ENCODE measurements at places on chromosomes 3 and 15.
A peak's percentile ranks its signal among the peaks of the same experiment; 100 is the strongest.

DNA sequence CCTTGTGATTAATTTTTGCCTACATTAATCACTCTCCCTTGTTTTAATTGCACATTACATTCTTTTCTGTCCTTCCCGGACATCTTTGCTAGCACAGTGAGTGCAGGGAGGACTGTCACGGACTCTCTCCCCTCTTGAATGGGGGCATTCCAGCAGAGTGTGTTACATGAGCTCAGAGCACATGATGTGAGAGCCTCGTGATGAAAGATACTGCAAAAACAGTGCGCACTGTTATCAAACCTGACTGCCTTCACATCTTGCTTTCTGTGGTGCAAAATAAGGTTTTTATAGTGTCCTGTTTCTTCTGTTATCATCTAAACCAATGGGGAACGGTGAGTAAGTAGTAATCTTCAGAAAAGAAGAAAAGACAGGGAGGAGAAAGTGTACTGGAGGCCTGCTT lies 167.5 kb downstream of the PGPEP1L start:
- no peak for DNase-seq

DNA sequence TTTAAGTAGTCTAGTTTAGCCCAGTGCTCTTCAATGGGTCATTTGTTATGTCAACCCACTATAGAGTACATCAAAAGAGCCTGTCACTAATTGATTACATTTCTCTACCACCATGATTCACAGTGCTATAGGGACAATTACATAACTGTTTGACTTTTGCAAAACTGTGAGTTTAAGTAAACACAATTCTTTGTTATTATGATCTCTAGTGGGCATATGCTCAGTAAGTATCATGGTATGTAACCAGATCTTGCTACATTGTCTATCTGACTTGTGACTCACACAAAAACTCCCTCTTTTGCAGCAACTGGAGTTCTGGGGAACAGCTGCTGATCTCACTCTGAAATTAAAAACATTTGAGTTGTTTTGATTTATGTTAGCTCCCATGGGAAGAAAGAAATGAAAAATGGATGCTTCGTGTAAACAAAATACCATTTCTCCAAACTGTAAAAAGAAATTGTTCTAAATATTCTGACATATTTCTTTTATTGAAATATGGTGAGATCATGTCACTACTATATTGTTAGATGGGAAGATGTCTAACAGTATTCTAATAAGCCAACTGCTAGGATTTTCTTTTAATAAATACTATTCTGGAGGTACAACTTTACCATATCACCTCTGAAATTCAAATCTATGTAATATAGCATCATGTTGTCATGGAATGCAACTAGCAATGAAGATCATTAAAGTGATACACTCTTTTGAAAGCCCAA lies 470.4 kb downstream of the ROBO1 start:
- no peak for DNase-seq

DNA sequence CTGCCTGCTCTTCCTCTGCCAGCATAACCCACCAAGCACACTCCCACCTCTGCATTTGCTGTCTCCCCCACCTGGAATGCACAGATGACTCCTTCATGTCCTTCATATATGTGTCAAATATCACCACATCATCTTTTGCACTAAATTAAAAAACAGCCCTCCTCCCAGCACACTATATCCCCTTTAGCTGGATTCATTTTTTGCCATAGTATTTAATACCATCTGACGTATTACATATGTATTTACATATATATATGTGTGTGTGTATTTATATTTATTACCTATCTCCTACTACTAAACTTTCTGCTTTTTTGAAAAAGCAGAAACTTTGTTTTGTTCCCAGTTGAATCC lies 29.4 kb upstream of the UBL7 start:
- DNase-seq, result no peak

DNA sequence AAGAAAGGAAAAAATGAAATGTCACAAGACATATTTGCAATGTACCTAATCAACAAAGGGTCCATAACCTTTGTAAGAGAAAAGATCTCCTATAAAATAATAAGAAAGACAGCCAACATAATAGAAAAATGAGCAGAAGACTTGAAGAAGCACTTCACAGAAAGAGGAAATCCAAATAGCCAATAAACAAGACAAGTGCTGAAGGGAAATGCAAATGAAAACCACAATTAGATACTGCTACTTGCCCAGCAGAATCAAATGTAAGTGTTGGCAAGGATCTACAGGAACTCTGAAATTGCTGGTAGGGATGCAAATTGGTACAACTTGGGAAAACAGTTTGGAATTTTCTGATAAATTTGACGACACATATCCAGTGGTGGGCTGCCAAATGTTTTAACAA lies 15.1 kb upstream of the TOPAZ1 start:
- no peak for DNase-seq

DNA sequence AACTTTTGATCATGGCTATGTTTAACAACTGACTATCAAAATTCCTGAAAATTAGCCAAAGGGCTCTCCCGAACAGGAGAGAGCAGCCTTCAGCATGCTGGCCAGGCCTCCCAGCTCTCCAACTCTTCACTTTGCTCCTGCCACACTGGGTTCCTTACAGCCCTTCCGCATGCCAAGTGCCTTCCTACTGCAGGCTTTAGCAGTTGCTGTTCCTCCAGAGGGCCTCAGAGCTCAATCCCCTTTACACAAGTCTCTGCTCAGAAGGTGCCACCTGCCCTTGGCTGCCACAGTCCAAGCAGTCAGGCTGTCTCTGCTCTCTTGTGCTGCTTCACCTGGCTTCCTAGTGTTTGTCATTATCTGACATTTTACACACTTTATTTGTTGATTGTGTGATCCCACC lies 553.1 kb upstream of the PPP2R3A start:
- DNase-seq, result no peak

DNA sequence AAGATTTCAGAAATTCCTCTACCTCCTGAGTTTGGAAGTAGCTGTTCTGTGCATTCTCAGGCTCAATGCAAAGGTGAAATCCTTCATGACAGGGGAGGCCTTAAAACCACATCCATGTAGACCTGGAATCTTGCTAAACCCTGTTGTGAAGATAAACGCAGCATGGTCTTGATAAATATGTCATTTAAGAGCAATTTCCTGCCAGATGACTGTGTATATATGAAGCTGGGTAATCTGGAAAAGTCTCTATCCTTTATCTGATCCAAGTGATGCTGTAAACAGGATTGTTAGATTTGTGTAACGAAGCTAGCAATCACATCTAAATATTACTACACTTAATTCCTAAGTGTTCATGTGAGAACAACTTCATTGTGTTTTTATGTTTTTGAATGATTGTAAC lies 9.1 kb downstream of the MCTP2 start:
- no peak for DNase-seq

GRCh38 chr3:66038726-66039589 lies at the start of gene MAGI1:
Gene MAGI1, minus strand, starts transcription at chr3:66038918. Its CDS starts 610 bp downstream, at chr3:66038308.
- peak; percentile 54 for DNase-seq

- no peak for DNase-seq
These were observed 36.2 kb upstream of the COL8A1 start for GRCh38 chr3:99602183-99602582.

- DNase-seq, result no peak
These were observed 113.4 kb downstream of the PLCH1 start for GRCh38 chr3:155631323-155632019.
